Panc1 (cell line): ENCODE measurements at places on chromosomes 7 and 10.

GRCh38 chr7:85719981-85720953 lies 533.4 kb upstream of the SEMA3D start:
- DNase-seq: peak; percentile 75

- no peak for DNase-seq
Observed at GRCh38 chr7:93145354-93145753, 2.8 kb downstream of the SAMD9L start.

DNA sequence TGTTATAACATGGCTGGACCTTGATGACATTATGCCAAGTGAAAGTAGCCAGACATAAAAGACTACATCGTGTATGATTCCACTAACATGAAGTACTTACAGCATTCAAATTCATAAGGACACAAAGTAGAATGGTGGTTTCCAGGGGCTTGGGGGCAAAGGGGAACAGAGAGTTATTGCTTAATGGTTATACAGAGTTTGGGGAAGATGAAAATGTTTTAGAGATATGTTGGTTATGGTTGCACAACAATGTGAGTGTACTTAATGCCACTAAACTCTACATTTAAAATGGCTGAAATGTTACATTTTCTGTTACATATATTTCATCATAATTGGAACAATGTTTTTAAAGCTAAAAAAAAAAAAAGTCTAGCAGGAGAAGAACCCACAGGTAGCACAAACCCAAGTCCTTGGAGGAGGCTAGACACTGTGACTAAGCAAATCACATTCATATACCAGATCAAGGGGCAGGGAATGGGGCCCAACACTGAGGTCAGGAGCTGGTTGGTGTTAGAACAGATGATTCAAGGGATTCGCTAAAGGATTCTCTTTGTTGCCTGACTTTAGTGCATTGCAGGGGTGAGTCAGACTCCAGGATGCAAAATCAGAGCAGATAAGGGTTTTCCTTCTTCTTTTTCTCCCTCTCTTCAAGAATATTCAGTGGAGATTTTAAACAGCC lies 25.1 kb upstream of the AOAH start:
- no peak for DNase-seq

DNA sequence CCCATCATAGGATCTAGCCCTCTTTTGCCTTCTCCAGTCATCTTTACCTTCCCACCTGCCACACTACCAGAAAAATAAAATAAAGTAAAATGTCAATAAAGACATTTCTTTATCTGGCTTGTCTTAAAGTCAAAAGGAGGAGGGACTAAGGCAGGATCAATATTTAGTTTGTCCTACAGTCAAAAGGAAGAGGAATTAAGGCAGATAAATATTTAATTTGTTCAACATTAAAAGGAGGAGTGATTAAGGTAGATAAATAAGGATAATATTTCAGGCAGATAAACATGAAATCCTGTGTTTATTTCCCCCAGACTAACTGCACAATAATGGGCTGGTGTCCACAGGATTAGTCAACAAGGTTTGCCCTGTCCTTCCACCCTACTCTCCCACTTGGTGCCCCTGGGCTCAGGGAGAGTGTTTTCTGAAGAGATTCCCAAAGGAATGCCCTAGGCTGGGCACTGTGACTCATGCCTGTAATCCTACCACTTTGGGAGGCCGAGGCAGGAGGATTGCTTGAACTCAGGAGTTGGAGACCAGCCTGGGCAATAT lies 18.3 kb upstream of the MSMB start:
- DNase-seq: no peak

- no peak for DNase-seq
Observed at GRCh38 chr10:116878123-116878522, 28.8 kb downstream of the ENO4 start.

GRCh38 chr10:131577786-131578471 lies 266.4 kb upstream of the TCERG1L start:
- no peak for DNase-seq

GRCh38 chr10:13859979-13860654 lies 273.4 kb downstream of the PRPF18 start:
- DNase-seq: no peak
